ENCODE measurements at places on chromosomes 12 and 14.

- DNase-seq, result no peak
These were observed 11.8 kb downstream of the ATG14 start for GRCh38 chr14:55399852-55400251.

DNA sequence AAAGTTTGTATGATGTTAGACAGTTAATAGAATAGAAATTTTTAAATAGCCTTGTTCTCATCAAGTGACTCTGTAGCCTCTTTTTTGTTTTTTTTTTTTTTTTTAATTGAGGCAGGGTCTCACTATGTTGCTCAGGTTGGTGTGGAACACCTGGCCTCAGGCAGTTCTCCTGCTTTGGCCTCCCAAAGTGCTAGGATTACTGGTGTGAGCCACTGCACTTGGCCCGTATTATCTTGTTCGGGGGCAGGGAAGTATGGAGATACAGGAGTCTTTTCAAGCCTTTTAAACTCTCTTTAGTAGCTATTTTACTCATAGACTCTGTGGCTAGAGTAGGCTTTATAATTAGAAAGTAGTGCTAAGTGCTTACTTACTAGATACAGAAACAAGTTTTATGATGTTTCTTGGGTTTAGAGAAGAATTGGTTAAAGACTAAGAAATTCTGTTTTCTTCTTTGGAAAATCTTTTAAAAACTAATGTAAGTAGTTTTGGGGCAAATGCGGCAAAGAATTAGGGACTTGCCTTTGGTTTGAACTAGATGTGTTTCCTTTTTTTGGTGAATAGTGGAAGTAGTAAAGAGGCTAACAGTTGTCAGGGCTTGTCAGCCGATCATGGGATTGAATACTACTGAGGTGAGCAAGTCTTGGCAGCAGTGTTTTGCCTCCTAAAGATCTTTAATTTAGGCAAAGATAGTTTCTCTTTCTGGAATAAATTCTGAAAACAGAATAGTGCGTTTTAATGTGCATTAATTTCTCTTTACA is 31.3 kb downstream of the FBXO34 start:
- DNase-seq, result no peak

DNA sequence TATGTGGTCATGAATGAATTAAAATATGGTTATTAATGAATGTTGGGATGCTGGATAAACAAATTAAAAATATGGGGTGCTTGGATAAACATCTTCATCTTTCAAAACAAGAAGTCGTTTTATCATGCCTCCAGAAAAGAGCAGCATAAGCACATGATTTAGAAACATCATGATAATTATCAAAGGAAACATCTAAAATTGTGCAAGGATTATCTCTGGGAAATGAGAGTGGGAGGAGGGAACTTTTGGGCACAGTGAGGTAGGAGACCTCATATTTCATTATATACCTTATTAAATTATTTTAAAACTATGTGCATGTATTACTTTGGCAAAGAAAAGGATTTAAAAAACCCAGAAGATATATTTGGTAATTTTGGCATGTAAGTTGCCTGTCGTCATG is 8.9 kb downstream of the C3AR1 start:
- no peak for DNase-seq

DNA sequence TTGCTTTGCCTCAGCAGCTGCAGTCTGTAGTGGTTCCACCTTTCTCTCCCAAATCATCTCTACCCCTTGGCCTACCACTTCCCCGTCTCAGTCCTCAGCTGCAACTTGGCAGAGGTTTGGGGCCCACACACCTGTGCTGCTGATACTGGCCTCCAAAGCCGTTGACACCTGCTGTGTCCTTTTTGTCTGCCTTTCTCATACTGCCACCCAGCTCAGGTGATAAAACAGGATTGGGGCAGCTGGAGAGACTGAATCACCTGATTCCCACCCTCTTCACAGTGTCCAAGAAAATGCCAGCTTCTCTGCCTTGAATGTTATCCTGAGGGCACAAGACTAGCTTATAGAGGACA is 103.7 kb downstream of the ETV6 start:
- DNase-seq, result no peak

DNA sequence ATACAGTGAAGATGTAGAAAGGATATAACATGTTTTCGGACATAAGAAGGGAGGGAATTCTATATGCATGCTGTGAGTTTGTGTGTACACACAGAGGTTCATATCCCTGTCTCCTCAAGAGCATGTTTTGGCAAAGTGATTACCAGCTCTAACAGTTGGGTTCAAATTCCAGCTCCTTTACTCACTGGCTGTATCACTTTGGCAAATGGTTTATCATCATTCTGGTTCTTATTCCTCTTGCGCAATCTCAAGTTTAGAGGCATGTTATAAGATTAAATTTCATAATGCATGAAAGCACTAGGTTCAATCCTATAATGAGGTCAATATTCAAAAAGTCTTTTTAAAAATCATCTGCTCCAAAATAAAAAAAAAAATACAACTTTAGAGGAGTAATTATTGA is 107.7 kb upstream of the LRFN5 start:
- DNase-seq, result no peak

DNA sequence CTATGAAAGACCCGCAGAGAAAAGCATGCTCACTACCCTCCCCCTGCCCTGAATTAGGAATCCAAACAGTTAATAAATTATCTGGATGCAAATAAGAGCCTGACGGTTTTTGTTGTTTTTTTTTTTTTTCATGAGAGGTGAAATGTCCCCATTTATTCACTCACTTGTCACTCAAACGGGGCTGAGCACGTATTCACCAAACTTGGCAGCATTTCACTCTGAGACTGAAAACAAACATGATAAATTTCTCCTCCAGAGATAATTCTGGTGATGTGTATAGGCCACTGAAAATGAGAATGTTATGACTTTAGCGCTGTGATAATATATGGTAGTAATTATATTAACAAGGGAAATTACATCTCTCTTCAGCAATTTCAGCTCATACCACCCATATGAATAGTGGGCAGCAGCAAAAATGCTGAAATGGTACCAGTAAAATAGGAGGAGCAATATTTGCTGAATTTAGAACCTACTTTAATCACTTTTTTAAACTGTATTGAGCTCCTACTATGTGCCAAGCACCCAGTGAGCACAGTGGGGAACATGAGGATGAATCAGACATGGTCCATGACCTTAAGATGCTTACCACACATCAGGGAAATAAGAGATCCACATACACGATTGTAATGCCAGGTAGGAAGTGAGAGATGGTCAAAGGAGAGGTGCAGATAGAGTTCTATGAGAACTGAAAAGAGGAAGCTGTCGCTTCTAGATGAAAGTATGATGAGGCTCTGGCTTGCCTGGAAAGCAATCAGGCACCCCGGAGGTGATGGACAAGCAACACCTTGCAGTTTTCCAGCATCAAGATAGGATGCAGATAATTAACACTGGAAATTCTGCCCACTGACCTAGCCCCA is 286.5 kb upstream of the TMPO start:
- no peak for DNase-seq

DNA sequence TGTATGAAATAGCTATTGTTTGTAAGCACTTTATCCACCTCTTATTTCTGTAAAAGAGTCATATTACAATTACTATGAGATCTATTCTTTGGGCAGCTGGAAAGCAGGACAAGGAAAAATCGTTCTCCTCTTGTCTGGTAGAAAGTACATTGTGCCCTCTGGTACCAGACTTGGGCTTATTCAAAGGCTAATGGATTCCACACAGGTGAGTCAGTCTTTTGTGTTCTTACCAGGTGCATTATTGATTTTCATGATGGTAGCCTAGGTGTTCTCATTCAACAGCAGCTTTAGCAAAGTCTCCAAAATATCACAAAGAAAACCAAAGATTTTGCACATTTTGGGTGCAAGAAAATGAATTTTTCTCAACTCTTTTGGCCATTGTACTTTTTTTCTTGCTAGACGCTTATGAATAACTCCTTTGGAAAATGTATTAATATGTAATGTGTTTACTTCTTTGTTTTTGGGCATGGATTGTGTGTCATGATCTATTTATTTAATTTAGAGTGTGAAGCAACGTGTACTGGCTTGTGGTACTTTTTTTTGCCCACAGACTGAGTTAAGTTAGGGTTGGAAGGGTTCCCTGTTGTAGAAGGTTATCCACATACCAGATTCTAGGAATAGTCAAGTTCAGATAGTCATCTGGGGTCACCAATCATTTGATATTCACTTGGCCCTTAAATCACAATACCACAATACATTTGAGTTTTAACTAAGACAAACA is 26.2 kb downstream of the MNAT1 start:
- DNase-seq, result no peak

- DNase-seq, result no peak
These were observed 873.2 kb downstream of the NRXN3 start for GRCh38 chr14:79043194-79043889.

GRCh38 chr12:96878704-96879103 is 28.4 kb upstream of the NEDD1 start:
- no peak for DNase-seq

GRCh38 chr12:123445388-123446332 is 9.2 kb upstream of the RILPL2 start:
- DNase-seq, result no peak

- DNase-seq, result no peak
These were observed 89.6 kb upstream of the ATF7IP start for GRCh38 chr12:14275886-14276285.

DNA sequence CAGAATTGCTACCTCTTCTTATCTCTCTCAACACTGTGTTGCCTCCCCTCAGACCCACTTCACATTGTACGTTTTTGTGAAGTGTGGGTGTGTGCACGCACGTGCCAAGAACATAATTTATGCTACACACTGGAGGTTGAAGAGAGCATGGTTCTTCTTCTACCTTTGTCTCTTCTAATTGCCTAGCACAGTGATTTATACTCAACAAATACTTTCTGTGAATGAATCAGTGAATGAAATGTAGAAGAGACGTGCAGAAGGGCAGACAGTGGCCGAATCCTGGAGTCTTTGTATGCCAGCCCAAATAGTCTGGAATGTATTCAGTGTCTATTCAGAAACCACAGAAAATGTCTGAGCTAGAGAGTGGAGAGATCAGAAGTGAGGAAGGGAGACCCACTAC is 4.6 kb upstream of the SAMD4A start:
- DNase-seq, result no peak

DNA sequence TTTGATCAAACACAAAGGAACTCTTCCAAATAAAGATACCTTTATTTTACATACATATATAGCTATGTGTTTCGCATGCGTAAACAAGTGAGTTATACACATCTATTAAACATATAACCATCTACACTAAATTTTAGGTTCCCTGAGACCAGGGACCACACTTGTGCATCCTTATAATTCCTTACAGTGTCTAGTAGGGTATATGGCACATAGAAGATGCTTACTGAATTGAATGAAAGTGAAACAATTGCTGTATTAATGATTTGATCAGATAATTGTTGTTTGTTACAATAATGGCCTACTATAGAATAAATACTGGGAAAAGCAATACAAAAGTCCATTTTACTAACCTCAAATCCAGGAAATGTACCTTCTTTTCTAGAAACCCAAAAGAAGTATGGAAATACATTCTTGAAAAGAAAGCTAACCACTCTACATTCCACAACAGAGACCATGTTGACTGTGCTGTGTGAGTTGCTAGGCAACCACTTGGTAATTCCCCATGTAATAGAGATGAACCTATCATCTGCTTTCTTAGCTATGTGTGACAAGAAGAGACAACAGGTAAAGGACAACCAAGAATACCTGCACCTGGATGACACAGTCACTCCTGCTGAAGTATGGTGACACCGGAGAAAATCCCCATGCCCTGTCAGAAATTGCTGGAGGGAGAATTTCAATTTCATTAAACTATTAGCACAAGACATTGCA is 11.9 kb upstream of the CIPC start:
- no peak for DNase-seq

DNA sequence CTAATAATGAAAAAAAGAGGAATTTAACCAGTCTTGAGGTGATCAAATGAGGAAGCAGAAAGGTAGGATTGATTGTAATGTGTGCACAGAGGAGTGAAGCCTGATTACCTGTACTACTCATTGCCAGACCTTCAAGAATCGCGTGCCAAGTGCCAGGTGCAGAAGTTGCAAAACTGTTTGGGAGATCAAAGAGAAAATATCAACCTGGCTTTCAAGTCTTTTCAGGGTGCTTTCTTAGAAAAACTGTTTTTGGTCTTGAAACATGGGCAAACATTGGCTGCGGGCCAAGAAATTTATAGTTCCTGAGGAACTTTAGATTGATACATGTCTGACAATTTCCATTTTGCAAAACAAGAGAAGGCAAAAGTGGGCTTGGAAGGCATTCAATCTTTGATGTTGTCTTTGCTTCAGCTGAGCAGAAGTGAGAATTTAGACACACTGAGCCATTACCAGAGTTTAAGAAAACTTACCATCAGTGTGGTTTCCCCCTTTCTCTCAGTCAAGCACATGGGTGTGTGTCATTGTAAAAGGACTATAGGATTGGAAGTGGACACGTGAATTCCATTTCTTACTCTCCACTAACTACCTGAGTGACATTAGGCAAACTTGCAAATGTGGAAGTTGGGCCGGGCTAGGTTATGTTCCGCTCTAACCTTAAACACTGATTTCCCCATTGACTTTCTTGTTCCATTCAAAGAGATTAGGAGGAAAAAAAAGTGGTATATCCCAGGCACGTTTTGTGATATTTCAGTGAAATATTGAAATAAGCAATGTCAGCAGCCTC is 486.2 kb downstream of the DIO2 start:
- no peak for DNase-seq

- no peak for DNase-seq
These were observed 10.7 kb upstream of the ATP2A2 start for GRCh38 chr12:110270125-110270962.

DNA sequence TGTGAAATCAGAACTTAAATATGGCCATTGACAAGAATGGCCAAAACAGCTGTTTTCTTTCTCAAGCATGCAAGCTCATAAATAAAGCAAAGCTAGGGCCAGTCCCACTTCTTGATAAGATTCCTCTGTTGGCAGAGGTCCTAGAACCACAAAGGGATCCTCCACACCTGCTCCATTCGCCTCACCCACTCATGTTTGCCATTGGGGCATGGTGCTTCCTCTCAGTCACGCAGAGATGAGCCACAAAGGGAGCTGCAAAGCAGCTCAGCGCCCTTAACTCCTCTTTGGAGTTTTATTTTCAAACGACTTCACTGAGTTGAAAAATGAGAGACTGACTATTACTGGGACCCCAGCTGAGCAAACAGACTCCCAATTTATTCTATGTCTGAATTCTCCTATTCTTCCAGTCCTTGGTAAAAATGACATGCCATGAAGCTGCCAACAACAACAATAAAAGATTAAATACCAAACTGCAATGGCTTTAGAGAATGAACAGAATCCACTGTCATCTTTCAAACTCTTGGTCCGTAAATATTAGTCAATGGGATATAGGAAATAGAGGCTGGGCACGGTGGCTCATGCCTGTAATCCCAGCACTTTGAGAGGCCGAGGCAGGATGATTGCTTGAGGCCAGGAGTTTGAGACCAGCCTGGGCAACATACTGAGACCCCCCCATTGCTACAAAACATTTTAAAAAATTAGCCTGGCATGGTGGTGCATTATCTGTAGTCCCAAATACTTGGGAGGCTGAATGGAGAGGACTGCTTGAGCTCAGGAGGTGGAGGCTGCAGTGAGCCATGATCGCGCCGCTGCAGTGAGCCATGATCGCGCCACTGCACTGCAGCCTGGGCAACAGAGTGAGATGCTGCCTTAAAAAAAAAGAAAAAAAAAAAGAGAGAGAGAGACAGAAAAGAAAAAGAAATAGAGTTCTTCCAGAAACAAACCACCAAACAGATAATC is 16.4 kb downstream of the MANSC1 start:
- no peak for DNase-seq

- no peak for DNase-seq
These were observed 220.3 kb upstream of the ARID2 start for GRCh38 chr12:45509187-45509586.

Measured in activated T-cell treated with anti-CD3 and anti-CD28 coated beads, Interleukin-2, amount 50 U/mL, for 48 hours (primary cell).